B cell (primary cell): ENCODE measurements at places on chromosomes 13 and 19.

GRCh38 chr13:98629055-98629454 is 52.1 kb upstream of the STK24 start:
- no peak for DNase-seq

GRCh38 chr19:47049307-47049700 is 880 bp upstream of the TMEM160 start:
- no peak for DNase-seq

GRCh38 chr19:7674010-7675005 is 2.6 kb upstream of the MCEMP1 start:
- DNase-seq = no peak

- DNase-seq = no peak
These were observed 265.3 kb upstream of the STARD13 start for GRCh38 chr13:33550885-33551284.

- no peak for DNase-seq
These were observed 1730.2 kb downstream of the OLFM4 start for GRCh38 chr13:54758795-54759194.

GRCh38 chr19:52786078-52786463 is 520 bp downstream of the ZNF600 start:
- DNase-seq = no peak

DNA sequence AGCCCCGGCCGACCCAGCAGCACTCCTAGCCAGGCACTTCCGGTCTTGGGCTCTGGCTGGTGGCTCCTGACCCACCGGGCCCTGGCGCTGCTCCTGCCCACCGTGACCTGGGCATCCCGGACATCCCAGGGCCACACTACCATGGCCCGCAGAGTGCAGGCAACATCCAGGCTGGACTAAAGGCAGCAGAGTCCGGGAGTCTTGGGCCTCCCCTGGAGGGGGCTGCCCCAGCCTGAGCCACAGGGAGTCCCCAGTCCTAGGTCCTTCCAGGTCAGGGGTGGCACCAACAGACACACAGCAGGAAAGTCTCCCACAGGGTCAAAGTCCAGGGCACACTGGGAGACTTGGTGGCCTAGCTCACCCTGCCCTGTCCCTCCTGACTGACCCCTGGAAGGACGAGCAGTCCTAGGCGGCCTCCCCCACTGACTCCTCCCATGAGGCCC is 10.8 kb downstream of the LSM4 start:
- no peak for DNase-seq

- DNase-seq = no peak
These were observed 107.9 kb downstream of the PCDH9 start for GRCh38 chr13:67122251-67122650.

DNA sequence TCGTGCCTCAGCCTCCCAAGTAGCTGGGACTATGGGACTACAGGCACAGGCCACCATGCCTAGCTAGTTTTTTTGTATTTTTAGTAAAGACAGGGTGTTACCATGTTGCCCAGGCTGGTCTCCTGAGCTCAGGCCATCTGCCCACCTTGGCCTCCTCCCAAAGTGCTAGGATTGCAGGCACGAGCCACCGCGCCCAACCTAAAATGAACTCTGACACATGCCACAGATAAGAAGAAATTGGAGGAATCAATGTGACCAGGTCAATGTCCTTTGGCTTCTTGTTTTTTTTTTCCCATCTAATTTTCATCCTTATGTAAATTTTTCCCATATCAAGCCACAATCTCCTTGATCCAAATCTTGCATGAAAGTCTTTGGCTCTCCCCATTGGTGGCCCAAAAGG is 68.1 kb upstream of the SOX21 start:
- no peak for DNase-seq

DNA sequence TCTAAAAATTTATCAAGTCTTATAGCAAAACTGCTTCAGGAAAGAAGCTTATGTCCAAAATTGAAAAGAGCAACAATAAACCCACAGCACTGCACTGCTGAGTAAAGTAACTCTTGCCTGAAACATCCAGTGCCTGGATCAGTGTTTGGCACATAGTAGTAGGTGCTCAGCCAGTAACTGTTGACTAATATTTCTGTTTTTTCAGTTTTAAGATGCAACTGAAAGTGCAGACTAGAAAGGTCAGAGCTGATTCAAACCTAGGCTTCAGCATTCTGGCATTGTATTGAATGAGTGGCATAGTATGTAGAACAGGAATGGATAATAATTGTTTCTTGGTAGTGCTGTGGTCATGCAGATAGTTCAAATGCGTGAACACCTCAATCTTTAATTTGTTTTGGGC is 67.6 kb downstream of the UBL3 start:
- no peak for DNase-seq
